NCI-H446 (cell line): ENCODE measurements at places on chromosomes 3 and 15.

DNA sequence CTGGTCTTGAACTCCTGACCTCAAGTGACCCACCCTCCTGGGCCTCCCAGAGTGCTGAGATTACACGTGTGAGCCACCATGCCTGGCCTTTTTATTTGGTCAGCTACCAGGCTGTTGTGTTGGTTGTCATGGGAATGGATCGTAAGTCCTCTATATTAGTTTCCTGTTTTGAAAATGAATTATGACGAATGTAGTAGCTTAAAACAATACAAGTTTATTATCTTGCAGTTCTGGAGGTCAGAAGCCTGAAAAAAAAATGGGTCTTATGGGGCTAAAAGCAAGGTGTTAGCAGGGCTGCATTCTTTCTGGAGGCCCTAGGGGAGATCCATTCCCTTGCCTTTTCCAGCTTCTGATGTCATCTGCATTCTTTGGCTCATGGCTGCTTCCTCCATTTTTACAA is 25.1 kb upstream of the HERC1 start:
- no peak for DNase-seq

DNA sequence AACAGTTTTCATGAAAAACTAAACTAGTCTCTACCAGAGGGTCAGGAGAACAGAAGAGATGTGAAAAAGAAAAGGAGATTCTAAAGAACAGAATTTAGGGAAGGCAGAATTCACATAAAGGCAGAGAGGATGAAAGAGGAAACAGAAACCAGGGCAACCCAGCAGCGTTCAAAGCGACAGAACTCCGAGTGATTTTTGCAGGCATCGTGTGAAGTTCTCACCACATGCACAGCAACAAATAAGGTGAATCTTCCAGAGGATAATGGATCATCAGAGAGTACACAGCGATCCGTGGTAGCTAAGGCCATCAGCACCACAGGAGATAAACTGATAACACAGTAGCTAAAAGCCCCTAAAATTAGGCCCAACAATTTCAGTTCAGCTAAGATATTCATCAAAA is 250.8 kb upstream of the THBS1 start:
- no peak for DNase-seq

- no peak for DNase-seq
Observed at GRCh38 chr3:15923640-15924405, 126.0 kb upstream of the ANKRD28 start.

DNA sequence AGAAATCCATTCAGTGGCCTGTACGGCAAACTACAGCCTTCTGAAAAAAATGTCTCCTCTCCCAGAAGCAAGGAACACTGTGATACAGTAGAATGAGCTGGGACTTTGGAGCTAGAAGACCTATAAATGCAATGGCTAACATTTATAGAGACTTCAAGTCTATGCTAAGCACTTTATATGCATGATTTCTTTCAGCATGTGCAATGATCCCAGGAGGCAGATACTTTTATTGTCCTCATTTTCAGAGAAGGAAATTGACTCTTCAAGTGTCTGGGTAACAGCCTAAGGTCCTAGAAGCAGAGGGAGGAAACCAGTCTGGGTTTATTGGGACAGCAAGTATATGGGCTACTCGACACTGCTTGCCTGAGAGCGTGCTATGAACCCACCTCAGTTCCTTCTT is 140.9 kb downstream of the ALDH1A2 start:
- DNase-seq: no peak

DNA sequence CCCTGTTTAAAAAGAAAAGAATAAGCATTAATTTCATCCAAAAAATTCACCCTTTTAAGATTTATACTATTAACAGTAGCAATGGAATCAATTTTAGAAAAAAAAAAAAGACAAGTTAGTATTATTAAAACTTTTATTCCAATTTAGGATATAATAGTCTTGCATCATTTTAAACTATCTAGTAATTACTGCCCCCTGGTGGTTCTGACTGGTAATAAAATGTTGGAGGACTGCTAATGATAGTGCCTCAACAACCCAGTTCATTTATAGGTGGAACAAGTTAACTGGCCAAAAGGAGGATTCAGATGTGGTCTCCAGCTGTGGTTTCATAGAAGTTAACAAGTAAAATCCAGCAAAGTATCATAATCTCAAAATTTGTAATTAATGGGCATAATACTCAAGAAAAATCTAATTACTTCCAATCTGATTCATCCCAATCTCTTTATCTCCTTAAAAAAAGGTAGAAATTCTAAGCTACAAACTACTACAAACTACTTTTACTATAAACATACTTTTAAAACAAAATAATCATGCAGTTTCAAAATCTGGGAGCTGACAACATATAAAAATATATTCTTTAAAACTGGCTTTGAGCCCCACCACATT is 30.7 kb upstream of the WDR49 start:
- peak; percentile 79 for DNase-seq

DNA sequence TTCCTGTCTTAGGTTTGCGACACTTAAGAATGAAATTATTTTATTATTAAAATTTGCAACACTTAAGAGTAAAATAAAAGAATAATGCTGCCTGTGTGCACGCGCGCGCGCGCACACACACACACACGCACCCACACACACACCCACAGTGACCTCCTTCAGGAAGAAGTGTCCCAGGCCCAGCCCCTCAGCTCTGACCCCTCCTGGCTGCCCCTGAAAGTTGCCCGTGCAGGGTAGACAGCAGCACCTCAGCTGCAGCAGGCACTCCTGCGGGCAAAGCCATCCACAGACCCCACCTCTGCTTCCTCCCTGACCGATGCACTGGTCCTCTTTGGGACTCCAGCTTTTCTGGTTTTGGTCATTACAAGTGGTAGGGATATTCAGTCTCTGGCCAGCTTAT is 478.2 kb downstream of the NTRK3 start:
- no peak for DNase-seq

- no peak for DNase-seq
Observed at GRCh38 chr15:100348578-100348977, 6.8 kb upstream of the ADAMTS17 start.

DNA sequence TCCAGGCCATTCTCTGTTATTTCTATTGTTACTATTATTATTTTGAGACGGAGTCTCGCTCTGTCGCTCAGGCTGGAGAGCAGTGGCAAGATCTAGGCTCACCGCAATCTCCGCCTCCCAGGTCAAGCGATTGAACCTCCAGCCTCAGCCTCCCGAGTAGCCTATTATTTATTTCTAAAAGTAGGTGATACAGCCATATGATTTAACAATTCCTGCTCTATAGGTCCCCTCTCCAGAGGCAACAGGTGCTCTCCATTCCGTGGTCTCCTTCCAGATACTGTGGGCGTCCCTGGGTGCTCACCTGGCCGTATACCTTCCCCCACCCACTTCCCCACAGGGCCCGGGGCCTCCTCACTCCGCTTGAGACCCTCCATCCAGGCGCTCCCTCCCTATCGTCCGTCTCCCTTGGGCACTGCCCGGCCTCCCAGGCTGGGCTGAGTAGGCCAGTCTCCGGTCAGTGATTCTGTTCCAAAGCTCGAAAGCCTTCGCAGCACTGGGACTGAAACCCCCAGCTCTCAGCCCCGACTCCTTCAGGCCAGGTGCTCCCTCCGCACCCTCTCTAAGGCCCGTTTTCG is 708 bp upstream of the PTPN23 start:
- no peak for DNase-seq

DNA sequence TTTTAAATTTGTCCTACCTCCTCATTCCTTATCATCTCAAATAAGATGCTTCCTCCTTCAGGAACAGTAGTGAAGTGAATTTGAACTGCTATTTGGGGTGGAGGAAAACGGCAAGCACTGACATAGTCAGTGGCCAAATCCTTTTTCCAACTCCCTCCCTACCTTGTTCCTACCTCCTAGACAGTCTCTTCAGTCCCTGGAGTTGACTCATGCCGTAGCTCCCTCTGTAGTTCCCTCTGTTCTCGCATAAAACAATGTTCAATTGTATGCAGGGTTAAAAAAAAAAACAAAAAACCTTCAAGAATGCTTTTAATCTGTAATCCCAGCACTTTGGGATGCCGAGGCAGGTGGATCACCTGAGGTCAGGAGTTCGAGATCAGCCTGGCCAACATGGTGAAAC is 1.4 kb downstream of the UBR1 start:
- DNase-seq: no peak

DNA sequence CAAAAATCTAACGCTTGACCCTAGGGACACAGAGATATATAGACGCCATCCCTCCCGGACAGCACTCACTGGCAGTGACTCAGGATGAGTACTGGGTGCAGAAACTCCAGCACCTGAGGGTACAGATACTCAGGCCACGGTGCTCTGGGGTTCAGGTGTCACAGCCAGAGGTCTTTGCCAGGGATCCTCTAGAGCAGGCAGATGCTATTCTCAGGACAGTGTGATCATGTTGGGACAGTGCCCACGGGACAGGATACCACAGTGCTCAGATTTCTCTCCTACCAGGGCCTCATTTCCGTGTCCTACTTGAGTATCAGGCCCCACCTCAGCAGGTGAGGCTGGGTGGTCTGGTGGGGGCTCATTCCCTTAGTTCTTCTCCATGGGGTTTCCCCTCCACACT is 34.4 kb downstream of the HOMER2 start:
- DNase-seq: no peak

- no peak for DNase-seq
Observed at GRCh38 chr15:75042730-75043508, 19.5 kb downstream of the PPCDC start.
